Right renal cortex interstitium (tissue), 3 donors: ENCODE measurements at places on chromosomes 6 and 20.

DNA sequence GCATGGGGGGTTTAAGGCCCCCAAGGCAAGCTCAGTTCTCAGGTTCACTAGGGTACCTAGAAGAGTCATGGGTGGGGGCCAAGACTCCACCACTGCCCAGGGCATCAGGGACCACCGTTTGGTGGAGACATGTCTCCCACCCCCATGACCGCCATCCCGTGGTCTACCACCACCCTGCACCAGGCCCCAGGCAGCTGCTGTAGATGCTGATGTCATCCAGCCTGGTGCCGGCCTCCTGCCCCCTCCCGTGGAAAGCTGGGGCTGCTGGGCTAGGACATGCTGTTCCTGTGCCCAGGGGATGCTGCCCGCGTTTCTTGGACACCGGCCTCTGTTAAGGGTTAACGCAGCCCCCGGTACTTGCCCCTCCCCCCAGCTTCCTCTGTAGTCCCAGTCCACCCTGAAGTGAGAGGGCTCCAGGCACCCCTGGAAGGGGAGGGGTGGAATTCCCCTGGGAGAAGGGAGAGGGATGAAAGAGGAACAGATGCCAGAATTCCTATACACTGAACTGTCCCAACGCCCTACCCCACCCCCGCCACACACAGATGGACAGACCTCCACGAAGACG is 587 bp downstream of the IP6K3 start:
- no peak for DNase-seq

DNA sequence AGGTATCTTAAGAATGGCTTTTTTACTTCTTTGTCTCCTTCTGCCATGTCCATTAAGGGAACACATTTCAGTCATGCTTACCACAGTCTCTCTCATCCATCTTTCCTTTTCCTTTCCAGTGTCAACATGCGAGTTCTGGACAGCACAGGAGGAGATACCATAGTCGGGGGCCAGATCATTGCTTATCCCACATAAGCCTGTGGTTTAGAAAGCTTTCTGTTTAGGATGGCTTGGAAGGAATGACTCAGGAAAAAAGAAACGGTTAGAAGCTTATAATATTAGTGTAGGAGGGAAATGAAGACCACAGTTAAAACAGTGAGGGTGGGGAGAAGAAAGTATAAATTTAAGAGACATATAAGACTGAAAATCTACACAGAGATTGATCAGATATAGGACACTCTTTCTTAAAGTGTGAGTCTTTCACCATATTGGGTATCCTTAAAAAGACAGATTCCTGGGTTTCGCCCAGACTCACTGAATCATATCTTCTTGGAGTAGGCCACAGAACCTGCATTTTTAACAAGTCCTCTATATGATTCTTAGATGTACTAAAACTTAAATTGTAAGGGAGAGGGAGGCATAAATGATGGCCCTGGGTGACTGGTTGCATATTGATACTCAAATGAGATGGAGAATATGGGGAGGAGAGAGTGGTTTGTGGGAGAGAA is 36.1 kb downstream of the DSE start:
- no peak for DNase-seq

- no peak for DNase-seq
Observed at GRCh38 chr6:29617782-29618554, 15.0 kb downstream of the GABBR1 start.

DNA sequence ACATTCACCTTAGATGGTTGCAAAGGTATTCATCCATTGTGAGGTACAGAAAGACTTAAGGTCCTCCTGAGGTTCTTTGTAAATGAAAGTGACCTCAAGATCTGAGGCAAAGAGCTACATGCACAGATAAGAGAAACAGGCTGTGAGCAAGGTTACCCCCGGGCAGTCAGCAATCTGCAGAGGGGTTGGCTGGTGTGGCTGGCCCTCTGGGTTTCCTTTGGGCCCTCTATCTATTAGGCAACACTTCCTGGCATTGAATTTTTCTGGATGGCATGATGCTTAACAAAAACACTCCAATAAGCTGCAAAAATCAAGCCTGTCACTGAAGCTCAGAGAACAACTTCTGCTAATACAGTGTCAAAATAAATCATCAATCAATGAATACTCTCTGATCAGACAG is 48.9 kb upstream of the RALGAPA2 start:
- DNase-seq: no peak

DNA sequence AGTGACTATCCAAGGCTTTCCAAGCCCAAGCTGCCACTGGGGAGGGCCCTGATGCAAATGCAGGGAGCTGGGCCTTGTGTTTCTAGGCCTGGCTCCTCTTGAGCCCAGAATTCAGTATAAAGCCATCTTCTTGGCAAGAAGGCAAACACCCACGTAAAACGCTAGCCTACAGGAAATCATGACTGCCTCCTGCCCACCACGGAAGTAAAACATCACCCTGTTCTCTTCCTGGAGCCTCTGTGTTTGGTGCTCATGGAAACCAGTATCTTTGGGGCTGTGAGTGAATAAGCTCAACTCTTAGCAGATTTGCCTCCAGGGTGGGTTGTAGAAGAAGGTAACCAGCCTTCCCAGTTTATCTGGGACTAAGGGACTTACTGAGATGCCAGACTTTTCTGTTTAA is 271.0 kb downstream of the ZNF217 start:
- no peak for DNase-seq

DNA sequence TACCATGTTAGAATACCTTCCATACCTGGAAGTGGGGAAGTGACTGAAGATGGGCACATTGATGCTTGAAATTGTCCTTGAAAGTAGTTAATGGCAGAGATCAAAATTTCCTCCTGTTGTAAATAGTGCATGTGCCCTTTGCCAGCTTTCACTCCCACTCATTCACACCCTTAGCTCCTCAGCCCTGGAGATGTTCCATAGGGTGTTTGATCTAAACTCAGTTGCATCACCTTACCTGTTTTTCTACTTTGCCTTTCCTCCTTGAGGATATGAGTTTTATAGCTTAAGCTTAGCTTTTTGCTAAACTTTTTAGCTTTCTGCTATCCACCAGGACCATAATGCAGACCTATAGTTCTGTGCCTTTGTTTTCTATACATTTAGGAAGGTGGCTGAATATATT is 69.0 kb downstream of the CEP57L1 start:
- DNase-seq: no peak

- DNase-seq: no peak
Observed at GRCh38 chr6:167350275-167350696, 25.4 kb downstream of the TTLL2 start.

DNA sequence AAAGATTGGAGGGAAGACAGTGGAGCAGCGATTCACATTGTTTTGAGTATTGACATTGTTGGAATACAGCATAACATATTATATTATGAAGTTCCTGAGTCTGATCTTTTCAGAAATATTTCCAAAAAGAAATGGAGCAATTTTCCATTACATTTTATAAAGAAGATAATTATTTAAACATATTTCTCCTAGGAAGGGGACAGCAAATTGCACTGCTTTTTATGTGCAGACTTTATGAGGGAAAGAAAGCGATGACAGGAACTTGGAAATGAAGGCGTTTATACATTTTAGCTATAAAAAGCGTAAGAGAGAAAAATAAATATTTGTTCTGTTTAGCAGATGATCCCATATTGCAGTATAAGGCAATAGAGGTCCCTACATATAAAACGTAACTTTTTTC is 117.0 kb upstream of the EDN1 start:
- DNase-seq: no peak

DNA sequence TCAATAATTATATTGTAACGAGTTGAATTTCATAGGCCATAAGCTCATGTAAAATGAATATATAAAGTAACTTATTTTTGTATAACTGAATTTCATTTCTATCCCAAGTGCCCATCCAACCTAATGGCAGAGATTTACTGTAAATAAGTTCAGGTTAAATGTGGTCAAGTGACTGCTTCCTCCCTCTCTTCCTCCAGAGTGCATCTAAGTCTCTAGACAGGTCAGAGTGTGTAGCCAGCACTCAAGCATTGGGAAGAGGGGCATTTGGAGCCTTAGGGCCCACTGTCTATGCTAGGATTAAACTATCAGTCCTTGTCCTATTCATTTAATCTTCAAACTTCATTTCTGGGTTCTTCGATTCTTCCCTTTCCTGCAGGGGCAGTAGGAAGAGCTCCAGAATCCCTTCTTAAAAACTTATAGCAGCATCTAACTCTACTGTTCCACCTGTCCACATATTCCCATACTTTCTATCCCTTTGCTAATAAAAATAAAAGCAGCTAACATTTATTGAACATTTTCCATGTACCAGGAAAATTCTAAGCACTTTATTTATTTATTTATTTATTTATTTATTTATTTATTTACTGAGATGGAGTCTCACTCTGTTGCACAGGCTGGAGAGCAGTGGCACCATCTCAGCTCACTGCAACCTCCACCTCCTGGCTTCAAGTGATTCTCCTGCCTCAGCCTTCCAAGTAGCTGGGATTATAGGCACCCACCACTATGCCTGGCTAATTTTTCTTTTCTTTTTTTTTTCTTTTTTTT is 36.1 kb upstream of the TOP1 start:
- no peak for DNase-seq

DNA sequence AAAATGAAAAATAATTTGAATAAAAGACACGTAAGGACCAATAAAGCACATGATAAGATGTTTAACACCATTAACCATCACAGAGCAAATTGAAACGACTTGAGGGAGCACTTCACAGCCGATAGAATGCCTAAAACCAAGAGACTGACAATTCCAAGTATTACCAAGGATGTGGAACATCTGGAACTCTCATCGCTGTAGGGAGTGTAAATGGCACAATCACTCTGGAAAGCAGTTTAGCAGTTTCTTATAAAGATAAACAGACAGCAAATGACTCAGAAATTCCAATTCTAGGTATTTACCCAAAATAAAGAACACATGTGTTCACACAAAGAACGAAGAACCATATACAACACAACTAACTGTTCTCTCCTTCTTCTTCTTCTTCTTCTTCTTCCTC is 8.5 kb upstream of the UBD start:
- no peak for DNase-seq

GRCh38 chr6:16712255-16712930 is 48.9 kb downstream of the ATXN1 start:
- DNase-seq: no peak
